ENCODE measurements at places on chromosomes 4 and X.

- no peak for DNase-seq
These were observed 134.2 kb downstream of the GALNTL6 start for GRCh38 chr4:171947400-171947799.

- DNase-seq: no peak
These were observed 148.3 kb upstream of the DGKK start for GRCh38 chrX:50618788-50619558.

- DNase-seq: no peak
These were observed 165.1 kb upstream of the RAI2 start for GRCh38 chrX:18026166-18026565.

- DNase-seq: no peak
These were observed 9.2 kb downstream of the VSIG4 start for GRCh38 chrX:66030505-66031317.

- no peak for DNase-seq
These were observed 103.6 kb downstream of the ENOX2 start for GRCh38 chrX:130799393-130799792.

DNA sequence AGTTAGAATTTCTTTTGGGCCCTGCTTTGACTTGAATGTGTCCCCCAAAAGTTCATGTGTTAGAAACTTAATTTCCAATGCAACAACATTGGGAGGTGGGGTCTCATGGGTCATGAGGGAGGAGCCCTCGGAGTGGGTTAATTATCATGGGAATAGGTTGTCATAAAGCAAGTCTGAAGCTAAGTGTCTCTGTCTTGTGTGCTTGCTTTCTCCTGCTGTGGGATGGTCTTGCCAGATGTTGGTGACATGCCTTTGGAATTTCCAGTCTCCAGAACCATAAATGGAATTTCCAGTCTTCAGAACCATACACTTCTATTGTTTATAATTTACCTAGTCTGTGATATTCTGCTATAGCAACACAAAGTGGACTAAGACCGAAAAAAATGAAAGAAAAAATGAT is 71.6 kb downstream of the RASL11B start:
- no peak for DNase-seq

- no peak for DNase-seq
These were observed 69.6 kb upstream of the NDP start for GRCh38 chrX:44042751-44043150.

DNA sequence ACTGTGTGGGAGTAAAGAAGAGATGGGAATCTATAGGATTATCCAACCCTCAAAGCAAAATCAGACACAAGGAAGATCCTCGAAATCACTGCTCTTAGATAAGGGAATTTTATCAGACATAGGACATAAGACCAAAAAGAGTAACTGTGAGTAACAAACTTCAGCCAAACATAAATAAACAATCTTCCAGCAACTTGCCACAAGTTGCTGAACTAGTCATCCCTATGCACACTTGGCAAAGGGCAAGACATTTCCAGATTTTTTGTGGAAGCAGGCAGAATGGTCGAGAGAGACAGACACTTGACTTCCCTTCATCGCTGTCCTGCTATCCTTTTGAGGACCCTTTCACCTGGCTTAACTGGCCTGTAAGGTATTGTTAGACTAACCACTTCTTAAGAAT is 89.6 kb downstream of the KCNIP4 start:
- DNase-seq: no peak

DNA sequence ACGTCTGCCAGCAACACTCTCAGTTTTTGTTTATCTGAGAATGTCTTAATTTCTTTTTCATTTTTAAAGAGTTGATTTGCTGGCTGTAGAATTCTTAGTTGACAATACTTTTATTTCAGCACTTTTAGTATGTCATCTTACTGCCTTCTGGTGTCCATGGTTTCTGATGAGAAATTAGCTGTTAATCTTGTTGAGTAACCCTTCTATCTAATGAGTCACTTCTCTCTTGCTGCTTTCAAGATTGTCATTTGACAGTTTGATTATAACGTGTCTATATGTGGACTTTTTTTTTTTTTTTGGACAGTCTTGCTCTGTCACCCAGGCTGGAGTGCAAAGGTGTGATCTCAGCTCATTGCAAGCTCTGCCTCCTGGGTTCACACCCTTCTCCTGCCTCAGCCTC is 24.0 kb upstream of the TMEM255A start:
- no peak for DNase-seq

- DNase-seq: no peak
These were observed 60.5 kb upstream of the ADAMTS3 start for GRCh38 chr4:72629540-72629939.

- no peak for DNase-seq
These were observed 1086.2 kb downstream of the STIM2 start for GRCh38 chr4:27946799-27947198.

DNA sequence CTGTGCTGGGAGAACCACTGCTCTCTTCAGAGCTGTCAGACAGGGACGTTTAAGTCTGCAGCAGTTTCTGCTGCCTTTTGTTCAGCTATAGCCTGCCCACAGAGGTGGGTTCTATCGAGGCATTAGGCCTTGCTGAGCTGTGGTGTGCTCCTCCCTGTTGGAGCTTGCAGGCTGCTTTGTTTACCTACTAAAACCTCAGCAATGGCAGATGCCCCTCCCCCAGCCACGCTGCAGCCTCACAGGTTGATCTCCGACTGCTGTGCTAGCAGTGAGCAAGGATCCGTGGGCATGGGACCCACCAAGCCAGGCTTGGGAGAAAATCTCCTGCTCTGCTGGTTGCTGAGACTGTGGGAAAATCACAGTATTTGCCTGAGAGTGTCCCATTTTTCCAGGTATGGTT is 133.8 kb upstream of the UBQLN2 start:
- no peak for DNase-seq
